ENCODE measurements at places on chromosomes 2 and 18. TPM values are rescaled to one million over a fixed set of nuclear protein-coding genes. Genes with fewer than 3 reads are reported as not detected.

GRCh38 chr2:26068602-26069298 lies 34.9 kb downstream of the RAB10 start:
- no peaks in the 10 kb centered on the region for H3K27me3 ChIP-seq
- H3K4me3 ChIP-seq, result peak overlapping the region; percentile 90

DNA sequence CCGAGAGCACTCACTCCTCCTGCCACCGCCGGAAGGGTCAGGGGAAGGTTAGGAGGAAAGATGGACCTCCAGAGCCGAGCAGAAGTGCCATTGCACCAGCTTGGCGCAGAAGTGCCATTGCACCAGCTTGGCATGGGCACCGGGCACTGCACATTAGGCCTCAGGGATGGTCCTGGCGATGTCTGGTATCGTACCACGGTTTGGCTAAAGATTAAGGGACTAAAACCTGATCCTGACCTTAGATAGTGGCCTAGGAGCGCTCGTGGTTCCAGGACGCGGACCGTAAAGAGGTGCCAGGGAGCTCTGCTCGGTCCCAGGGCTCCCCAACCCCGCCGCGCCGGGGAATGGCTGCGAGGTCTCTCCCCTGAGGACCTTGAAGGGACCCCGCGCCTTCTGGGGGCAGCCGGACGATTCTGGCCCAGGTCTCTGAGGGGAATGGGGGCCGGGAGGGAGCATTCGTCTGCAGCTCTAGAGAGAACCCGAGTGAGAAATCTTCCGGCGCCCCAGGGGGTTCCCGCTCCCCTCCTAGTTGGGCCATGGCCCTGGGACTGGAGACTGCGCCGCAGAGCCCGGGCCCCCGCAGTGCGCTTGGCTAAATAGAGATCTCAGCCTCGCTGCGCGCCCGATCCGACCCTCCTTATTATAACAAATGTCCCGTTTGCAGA lies 1.8 kb downstream of the PAX8 start:
- no peak overlapping the region for H3K27ac ChIP-seq
- DNase-seq, result no peak
- no peaks in the 10 kb centered on the region for H3K36me3 ChIP-seq
- H3K27me3 ChIP-seq, result peaks cover 27% of the 10 kb centered on the region
- no peaks in the 10 kb centered on the region for H3K4me1 ChIP-seq
- H3K4me3 ChIP-seq, result no peak overlapping the region

Gene WDR12
- total RNA-seq, result 90.2 TPM

GRCh38 chr18:80041424-80041823 lies 7.2 kb downstream of the RBFA start:
- no peak overlapping the region for H3K4me3 ChIP-seq
- H3K27me3 ChIP-seq, result no peaks in the 10 kb centered on the region
- no peak for DNase-seq
- H3K27ac ChIP-seq, result no peak overlapping the region

GRCh38 chr18:74252039-74252395 lies 39.7 kb downstream of the CYB5A start:
- no peaks in the 10 kb centered on the region for H3K4me1 ChIP-seq
- no peaks in the 10 kb centered on the region for H3K27me3 ChIP-seq
- H3K27ac ChIP-seq, result no peak overlapping the region

Gene ANTXR1
- 0.40 TPM for total RNA-seq

Gene C18orf54
- total RNA-seq, result 12.4 TPM

GRCh38 chr2:23803264-23803964 lies 123.5 kb downstream of the ATAD2B start:
- no peaks in the 10 kb centered on the region for H3K27me3 ChIP-seq
- H3K27ac ChIP-seq, result no peak overlapping the region
- peaks cover 5% of the 10 kb centered on the region for H3K36me3 ChIP-seq
- no peak overlapping the region for H3K4me3 ChIP-seq
- H3K4me1 ChIP-seq, result peaks cover 7% of the 10 kb centered on the region

Gene GCKR
- total RNA-seq, result not detected
